ENCODE measurements at places on chromosomes 2 and 18.

GRCh38 chr2:134250840-134251461, 2.9 kb upstream of the MGAT5 start:
- DNase-seq, result no peak

DNA sequence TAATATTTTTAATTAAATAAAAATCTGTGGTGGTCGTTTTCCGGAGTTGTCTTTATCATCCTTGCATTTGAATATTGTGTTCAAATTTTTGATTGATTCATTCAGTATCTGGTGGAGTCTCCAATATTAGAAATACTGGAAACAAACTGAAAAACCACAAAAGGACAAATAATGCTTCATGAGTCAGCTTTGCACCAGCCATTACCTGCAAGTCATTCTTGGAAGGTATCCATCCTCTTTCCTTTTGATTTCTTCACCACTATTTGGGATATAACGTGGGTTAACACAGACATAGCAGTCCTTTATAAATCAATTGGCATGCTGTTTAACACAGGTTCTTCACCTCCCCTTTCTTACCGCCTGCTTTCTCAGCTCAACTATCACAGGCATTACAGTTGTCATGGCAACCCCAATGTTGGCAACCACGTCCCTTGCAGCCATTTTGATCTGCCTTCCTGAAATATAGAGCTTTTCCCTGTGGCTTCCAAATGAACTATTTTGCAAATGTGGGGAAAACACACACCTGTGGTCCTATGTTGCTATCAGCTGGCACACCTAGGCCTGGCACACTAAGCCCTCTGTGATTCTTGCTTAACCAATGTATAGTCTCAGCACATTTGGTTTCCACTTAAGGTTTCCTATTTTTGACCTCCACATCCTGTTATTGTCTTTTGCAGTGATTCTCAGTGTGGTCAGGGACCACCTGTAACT, 6.5 kb downstream of the CTLA4 start:
- no peak for DNase-seq

DNA sequence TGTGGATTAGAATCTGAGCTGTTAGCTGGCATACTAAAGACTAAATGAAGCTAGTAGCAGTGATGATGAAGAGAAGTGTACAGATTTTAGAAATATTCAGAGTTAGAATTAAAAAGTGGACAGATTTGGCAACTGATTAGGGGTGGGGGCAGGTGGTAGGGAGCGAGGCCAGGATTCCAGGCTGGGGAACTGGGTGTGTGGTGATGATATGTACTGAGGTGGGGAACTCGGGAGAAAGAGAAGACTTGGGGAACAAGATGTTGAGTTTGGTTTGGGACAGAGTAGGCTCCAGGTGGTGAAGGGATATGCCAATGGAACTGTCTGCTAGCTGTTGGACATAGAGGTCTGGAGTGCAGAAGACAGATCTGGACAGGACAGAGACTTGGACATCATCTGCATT, 9.2 kb upstream of the CYP26B1 start:
- DNase-seq, result no peak

DNA sequence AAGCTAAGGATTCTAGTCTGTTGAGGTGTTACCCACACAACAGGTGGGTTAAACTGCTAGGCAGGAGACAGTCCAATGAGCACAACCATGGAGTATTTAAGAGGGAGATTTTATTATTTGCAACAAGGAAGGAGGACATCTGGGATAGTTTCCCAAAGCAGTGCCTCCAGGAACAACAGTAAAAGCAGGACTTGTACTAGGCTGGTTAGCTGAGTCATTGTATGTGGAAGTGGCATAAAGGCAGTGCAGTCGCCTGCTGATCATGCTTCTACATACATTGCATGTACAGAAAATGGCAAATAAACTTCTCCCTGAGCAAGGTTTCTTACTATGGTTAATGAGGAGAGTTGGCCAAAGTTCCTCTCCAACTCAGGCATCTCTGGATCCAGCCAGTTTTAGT, 46.1 kb upstream of the CYTIP start:
- DNase-seq, result no peak

DNA sequence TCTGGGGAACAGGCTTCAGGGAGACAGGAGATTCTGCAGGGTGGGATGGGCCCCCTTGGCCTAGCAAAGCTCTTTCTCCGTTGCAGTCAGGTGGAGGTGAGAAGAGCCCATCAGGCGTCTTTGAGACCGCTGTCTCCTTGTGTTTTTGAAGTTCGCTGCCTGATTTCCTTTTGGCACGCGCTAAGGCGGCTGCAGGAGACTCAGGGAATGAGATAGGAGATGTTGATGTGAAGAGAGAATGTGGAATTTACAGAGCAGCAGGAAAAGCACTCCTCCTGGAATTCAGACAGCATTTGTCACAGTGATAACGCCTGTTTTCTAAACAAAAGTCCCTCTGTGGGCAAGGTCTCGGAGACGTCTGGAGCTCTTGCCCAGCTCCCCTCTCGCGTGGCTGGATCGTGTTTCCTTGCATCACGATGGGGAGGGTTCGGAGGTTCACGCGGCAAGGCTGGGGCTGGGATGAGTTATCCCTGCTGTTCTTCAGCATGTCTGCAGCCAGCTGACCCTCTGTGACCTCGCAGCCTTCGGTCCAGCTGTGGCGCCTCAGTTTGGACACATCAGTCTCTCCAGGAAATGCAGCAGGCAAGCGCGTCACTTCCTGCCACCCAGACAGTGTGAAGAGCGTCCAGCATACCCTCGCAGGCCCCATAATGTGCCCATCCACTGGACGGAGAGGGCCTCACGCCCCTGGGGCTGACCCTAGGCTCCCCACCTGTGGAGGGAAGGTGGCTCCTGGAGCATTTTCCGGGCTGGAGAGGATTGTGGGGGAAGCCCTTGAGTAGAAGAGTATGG, 30.2 kb downstream of the GLI2 start:
- peak; percentile 82 for DNase-seq

Data from spleen (tissue), 13 donors.